ENCODE measurements at places on chromosomes 5 and 9. TPM values are rescaled to one million over a fixed set of nuclear protein-coding genes. Genes with fewer than 3 reads are reported as not detected.

The ADAMTS19 gene
- total RNA-seq: 32.2 TPM

The BRINP1 gene
- total RNA-seq: not detected

The SPINK6 gene
- total RNA-seq: not detected

The SLC45A2 gene
- total RNA-seq: not detected

The HMGCS1 gene
- 83.8 TPM for total RNA-seq

The SV2C gene
- total RNA-seq: not detected

The CDKN2B gene
- 77.2 TPM for total RNA-seq

The BHMT gene
- 0.86 TPM for total RNA-seq

The EFNA5 gene
- 0.66 TPM for total RNA-seq

The FOXD4L5 gene
- not detected for total RNA-seq

The AGXT2 gene
- total RNA-seq: not detected

The SLCO4C1 gene
- not detected for total RNA-seq

The SGCD gene
- 0.88 TPM for total RNA-seq

The FIBCD1 gene
- 2.4 TPM for total RNA-seq

The ARSB gene
- total RNA-seq: 18.2 TPM

The GDA gene
- under 0.01 TPM for total RNA-seq

The DRD1 gene
- 0.44 TPM for total RNA-seq

The ZSWIM6 gene
- 9.2 TPM for total RNA-seq

The ODF2 gene
- total RNA-seq: 51.0 TPM

The CCDC180 gene
- total RNA-seq: 0.88 TPM

The GTF3C4 gene
- total RNA-seq: 21.3 TPM

The MCTP1 gene
- 24.7 TPM for total RNA-seq

The PFDN1 gene
- 64.8 TPM for total RNA-seq

The OR1J2 gene
- total RNA-seq: not detected

The SREK1IP1 gene
- 8.3 TPM for total RNA-seq
